ENCODE measurements at places on chromosomes 3 and 15.

DNA sequence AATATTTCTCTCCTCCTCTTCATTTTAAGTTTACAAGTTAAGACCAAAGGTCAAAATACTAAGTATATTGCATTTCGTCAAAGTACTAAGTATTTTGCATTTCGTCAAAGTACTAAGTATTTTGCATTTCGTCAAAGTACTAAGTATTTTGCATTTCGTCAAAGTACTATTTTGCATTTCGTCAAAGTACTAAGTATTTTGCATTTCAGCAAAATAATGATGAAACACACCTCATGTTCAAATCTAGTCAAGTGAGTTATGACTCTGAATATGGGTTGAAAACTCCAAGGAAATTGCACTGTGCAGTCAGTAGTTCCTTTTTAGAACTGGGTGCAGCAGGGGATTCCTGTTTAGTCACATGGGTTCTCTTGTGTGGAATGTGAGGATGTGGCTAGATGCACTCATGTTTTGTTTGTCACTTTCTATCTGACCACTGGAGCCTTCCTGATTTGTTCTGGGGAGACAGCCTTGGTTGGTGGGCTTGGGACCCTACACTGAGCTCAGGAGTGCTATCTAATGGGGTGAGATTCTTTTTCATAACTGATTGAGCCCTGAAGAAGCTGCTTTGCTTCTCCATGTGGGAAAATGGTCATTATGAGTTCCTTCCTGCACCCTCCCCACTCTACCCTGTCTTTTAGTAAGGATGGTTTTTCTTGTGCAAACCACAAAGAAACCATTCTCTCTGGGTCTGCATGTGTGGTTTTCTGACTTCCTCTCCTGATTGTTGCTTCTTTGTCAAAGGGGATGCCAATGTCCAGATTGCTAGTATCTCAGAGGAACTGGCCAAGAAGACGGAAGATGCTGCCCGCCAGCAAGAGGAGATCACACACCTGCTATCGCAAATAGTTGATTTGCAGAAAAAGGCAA is 73.4 kb downstream of the CCK start:
- no peak for DNase-seq

- DNase-seq = no peak
These were observed 541.2 kb downstream of the RBMS3 start for GRCh38 chr3:29822071-29822470.

GRCh38 chr3:127544803-127545201 is 45.7 kb downstream of the TPRA1 start:
- DNase-seq = no peak

GRCh38 chr15:33400941-33401340 is 90.2 kb downstream of the RYR3 start:
- no peak for DNase-seq

GRCh38 chr15:26972636-26973035 is 1.7 kb downstream of the GABRG3 start:
- no peak for DNase-seq

DNA sequence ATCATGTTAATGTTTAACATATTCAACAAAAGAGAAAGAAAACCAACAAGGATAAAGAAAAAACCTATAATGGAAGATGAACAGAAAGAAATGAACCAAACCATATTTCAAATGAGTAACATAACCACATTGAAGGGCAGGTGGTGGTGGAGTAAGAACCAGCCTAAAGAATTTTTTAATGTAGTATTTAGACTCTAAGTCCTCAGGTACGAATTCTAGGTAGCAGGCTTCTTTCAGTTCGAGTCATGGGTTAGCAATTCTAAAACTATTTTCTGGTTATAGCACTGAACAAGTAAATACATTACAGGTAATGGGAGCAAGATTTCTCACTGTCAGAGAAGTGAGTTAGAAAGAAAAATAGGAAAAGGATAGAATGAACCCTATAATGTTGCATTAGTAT is 24.4 kb downstream of the DCBLD2 start:
- DNase-seq = no peak

- DNase-seq = peak; percentile 31
These were observed 302.8 kb upstream of the TBC1D5 start for GRCh38 chr3:18044971-18045880.

DNA sequence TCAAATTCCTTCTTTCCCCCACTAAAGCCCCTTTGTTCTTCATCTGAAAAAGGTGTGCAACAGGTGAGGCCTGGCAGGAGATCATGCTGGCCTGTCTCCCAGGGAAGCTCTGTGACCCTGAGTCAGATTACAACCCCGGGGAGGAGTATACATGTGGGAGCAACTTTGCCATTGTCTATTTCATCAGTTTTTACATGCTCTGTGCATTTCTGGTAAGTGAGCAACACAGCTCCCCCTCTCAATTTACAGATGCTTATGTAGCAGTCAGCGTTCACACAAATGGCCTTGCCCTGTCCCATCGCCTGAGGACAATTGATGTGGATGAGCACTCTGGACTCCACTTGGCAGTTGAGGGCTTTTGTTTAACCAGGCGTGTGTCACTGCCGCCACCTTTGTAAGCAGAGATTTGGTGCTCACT is 70.4 kb downstream of the CHDH start:
- no peak for DNase-seq

- no peak for DNase-seq
These were observed 20.8 kb upstream of the TRA2B start for GRCh38 chr3:185958626-185959025.

GRCh38 chr3:52866427-52866826 is 30.9 kb downstream of the STIMATE start:
- DNase-seq = peak; percentile 39

Measured in NCI-H2029 (cell line).